ENCODE measurements at places on chromosomes 3 and 15.

DNA sequence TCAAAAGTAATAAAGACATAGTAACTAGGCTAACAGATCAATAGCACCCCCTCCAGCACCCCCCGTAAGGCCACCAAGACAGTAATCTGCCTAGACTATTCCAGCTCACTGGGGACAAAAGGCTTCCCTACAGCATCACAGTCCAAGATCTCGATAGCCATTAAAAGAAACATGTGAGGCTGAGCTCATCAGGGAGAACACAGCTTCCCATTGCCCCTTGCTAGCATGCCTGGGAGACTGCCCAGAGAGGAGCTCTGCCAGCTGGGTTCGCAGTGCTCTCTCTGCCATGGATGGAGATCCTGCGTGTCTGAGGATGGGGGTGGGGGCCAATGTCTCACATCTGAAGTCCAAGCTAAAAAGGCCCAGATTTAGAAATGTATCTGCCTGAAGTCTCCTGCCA is 17.8 kb downstream of the LRIG1 start:
- H3K27me3 ChIP-seq, result no peaks in the 10 kb centered on the region
- H3K27ac ChIP-seq, result peak overlapping the region; percentile 72
- no peaks in the 10 kb centered on the region for H3K36me3 ChIP-seq
- H3K4me3 ChIP-seq, result no peak overlapping the region
- peaks cover 34% of the 10 kb centered on the region for H3K4me1 ChIP-seq
- DNase-seq, result peak; percentile 55

DNA sequence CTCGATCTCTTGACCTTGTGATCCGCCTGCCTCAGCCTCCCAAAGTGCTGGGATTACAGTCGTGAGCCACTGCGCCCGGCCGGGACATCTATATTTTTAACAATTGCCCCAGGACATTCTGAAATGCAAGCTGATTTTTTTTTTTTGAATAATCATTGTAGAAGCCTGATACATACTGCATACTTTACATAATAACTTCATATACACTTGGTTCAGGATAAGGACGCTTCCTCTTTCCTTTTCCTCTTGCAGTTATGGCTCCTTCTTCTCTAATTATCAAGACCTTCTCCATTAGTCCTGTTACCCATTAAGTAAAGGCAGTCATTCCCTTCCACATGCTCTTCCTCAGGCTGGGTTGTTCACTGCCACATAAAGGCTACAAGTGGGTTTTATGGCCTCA is 58.3 kb downstream of the SLCO3A1 start:
- H3K4me1 ChIP-seq, result no peaks in the 10 kb centered on the region
- no peak for DNase-seq
- no peaks in the 10 kb centered on the region for H3K27me3 ChIP-seq
- H3K4me3 ChIP-seq, result no peak overlapping the region
- no peak overlapping the region for H3K27ac ChIP-seq
- H3K36me3 ChIP-seq, result no peaks in the 10 kb centered on the region

GRCh38 chr3:146256851-146257486 is 6.1 kb upstream of the PLSCR4 start:
- no peak overlapping the region for H3K4me3 ChIP-seq
- H3K4me1 ChIP-seq, result no peaks in the 10 kb centered on the region
- no peaks in the 10 kb centered on the region for H3K27me3 ChIP-seq
- no peaks in the 10 kb centered on the region for H3K36me3 ChIP-seq
- no peak overlapping the region for H3K27ac ChIP-seq

DNA sequence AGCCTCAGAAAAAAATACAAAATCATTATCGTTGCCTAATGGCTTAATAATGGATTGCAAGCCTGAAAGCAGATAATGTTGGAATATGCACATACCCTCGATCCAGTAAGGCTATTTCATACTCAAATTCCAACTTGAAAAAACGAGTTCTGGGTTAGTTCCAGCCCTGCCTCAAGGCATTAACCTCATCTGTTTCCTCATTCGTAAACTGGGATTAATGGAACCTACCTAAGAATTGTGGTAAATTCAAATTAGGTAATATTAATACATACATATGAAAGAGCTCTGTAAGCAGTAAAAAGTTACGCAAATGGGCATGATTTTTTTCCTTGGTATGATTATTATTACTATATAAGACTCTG is 107.5 kb downstream of the SRGAP3 start:
- no peak for DNase-seq
- no peaks in the 10 kb centered on the region for H3K4me1 ChIP-seq
- no peak overlapping the region for H3K4me3 ChIP-seq
- no peaks in the 10 kb centered on the region for H3K36me3 ChIP-seq

- H3K4me1 ChIP-seq, result no peaks in the 10 kb centered on the region
- no peaks in the 10 kb centered on the region for H3K36me3 ChIP-seq
- H3K27ac ChIP-seq, result no peak overlapping the region
- no peak for DNase-seq
Observed at GRCh38 chr15:27466758-27467157, 495.8 kb downstream of the GABRG3 start.

- H3K4me3 ChIP-seq, result no peak overlapping the region
- H3K4me1 ChIP-seq, result no peaks in the 10 kb centered on the region
- DNase-seq, result no peak
Observed at GRCh38 chr3:176959867-176960266, 237.4 kb downstream of the TBL1XR1 start.

DNA sequence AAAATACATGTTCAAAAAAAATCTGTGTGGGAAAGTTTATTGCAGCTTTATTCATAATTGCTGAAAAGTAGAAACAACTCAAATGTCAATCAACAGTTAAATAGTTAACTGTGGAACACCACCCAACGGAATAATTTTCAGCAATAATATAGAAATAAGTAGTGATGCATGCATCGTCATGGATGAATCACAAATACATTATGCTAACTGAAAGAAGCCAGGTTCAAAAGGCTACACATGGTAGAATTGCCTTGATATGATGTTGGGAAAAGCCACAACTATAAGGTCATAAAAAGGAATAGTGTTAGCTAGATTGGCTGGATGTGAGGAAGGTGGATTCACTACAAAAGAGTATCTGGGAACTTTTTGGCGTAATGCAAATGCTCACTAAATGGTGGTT is 82.0 kb downstream of the GMNC start:
- no peaks in the 10 kb centered on the region for H3K36me3 ChIP-seq
- DNase-seq, result no peak
- no peak overlapping the region for H3K27ac ChIP-seq
- H3K27me3 ChIP-seq, result no peaks in the 10 kb centered on the region

- H3K27ac ChIP-seq, result peak overlapping the region; percentile 10
- DNase-seq, result peak; percentile 42
- H3K27me3 ChIP-seq, result no peaks in the 10 kb centered on the region
- H3K4me3 ChIP-seq, result no peak overlapping the region
- H3K36me3 ChIP-seq, result no peaks in the 10 kb centered on the region
Observed at GRCh38 chr3:69009559-69010410, 3.7 kb downstream of the EOGT start.

DNA sequence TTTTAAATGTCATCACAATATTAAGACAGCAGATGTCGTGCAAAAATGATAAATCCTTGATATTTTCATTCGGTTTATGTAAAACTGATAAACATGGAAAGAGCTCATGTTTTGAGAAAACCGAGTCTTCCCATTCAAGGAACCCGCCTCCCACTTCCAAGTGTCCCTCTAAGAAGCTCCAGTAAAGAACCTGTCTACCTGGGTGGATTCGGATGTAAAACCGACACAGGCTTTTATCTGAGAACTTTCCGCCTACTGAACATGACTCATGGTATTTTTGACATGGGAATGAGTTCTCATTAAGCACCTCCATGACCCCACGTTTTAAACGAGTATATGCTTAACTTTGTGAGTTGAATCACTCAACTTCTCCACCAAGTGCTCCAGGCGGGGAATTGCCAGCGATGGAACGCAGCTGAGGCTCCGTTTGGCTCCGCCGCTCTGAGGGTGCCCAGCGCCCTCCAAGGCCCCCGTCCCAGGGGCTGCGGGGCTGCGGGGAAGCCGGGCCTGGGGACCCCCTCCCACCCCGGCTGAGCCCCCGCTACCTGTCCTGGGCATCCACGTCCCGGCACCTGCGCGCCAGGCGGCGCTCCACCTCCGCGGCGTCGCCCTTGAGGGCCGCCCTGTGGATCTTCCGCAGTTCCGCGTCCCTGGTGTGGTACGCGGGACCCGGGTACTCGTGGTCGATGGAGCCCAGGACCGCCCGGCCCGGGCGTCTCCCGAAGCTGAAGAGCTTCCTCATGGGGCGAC is 119.9 kb downstream of the LMLN start:
- H3K4me1 ChIP-seq, result peaks cover 6% of the 10 kb centered on the region
- no peaks in the 10 kb centered on the region for H3K36me3 ChIP-seq
- peak overlapping the region; percentile 14 for H3K4me3 ChIP-seq
- no peak overlapping the region for H3K27ac ChIP-seq
- H3K27me3 ChIP-seq, result peaks cover 16% of the 10 kb centered on the region

GRCh38 chr3:53032609-53033008 is 13.3 kb downstream of the SFMBT1 start:
- H3K4me1 ChIP-seq, result no peaks in the 10 kb centered on the region
- no peak for DNase-seq
- H3K27me3 ChIP-seq, result no peaks in the 10 kb centered on the region
- no peak overlapping the region for H3K27ac ChIP-seq
- H3K36me3 ChIP-seq, result no peaks in the 10 kb centered on the region

DNA sequence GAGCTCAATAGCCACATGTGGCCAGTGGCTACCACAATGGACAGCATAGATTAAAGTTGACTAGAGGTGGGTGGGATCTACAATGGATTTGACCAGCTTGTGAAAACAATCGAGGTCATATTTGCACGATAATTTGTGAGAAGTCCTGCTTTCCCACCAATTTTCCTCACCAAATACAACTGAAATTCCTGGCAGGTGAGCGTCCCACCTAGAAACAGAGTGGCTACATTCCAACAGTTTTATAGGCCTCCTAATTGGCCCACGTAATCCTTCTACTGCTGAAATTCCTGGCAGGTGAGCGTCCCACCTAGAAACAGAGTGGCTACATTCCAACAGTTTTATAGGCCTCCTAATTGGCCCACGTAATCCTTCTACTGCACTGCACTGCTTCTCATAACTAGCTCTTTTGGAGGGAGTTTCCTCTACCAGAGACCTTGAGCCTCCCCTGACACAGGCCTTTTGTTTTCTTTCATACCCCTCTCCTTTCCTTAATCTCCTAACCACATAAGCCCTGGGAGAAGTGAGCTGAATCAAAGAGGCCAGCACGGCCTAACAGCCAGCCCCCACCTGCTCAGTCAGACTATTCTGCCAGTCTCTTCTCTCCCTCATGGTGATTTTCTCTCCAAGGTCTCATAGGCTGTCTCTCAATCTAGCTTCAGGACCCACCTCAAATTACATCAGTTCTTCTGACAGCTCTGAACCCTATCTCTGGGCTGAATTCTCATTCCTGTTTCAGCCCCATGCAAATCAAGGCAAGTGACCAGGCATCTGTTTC is 80.2 kb downstream of the BFSP2 start:
- peak; percentile 25 for DNase-seq
- no peaks in the 10 kb centered on the region for H3K4me1 ChIP-seq
- no peak overlapping the region for H3K27ac ChIP-seq
- H3K36me3 ChIP-seq, result no peaks in the 10 kb centered on the region
- H3K4me3 ChIP-seq, result no peak overlapping the region
- no peaks in the 10 kb centered on the region for H3K27me3 ChIP-seq

- no peak overlapping the region for H3K27ac ChIP-seq
- no peaks in the 10 kb centered on the region for H3K4me1 ChIP-seq
- no peak for DNase-seq
- no peak overlapping the region for H3K4me3 ChIP-seq
- no peaks in the 10 kb centered on the region for H3K36me3 ChIP-seq
- H3K27me3 ChIP-seq, result no peaks in the 10 kb centered on the region
Observed at GRCh38 chr15:48414015-48414414, 82.8 kb downstream of the DUT start.

GRCh38 chr3:127218454-127218922 is 25.6 kb downstream of the PRR23E start:
- peaks cover 5% of the 10 kb centered on the region for H3K27me3 ChIP-seq
- DNase-seq, result no peak
- no peaks in the 10 kb centered on the region for H3K4me1 ChIP-seq
- no peak overlapping the region for H3K27ac ChIP-seq
- H3K4me3 ChIP-seq, result no peak overlapping the region
- H3K36me3 ChIP-seq, result no peaks in the 10 kb centered on the region

DNA sequence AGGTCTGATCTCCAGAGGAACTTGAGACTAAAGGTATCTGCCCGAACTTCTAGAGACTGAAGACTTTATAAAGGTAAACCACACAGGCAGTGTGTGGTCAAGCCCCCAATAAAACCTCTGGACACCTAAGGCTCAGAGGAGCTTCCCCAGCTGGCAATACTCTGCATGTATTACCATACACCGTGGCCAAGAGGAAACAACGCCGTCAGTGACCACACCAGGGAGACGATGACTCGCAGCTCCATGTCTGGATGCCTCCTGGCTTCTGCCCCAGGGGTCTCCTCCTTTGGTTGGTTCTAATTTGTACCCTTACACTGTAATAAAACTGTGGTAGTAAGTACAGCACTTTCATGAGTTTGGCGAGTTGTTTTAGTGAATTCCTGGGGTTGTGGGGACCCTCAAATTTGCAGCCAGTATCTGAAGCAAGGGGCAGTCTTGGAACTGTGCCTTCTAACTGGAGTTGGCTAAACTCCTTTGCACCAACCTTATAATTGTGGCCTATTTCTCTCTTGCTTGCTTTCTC is 32.1 kb upstream of the BCL2L10 start:
- no peaks in the 10 kb centered on the region for H3K27me3 ChIP-seq
- no peak overlapping the region for H3K4me3 ChIP-seq
- peaks cover 5% of the 10 kb centered on the region for H3K36me3 ChIP-seq
- H3K27ac ChIP-seq, result no peak overlapping the region
- H3K4me1 ChIP-seq, result no peaks in the 10 kb centered on the region

All from prostate gland (tissue), 2 donors.